Stimulated activated naive CD4-positive, alpha-beta T cell treated with Interleukin-2 at 50 U/mL for 16 hours (primary cell): ENCODE measurements at places on chromosomes 7 and 10.

- no peak for DNase-seq
Observed at GRCh38 chr7:116229366-116229765, 19.0 kb downstream of the TES start.

DNA sequence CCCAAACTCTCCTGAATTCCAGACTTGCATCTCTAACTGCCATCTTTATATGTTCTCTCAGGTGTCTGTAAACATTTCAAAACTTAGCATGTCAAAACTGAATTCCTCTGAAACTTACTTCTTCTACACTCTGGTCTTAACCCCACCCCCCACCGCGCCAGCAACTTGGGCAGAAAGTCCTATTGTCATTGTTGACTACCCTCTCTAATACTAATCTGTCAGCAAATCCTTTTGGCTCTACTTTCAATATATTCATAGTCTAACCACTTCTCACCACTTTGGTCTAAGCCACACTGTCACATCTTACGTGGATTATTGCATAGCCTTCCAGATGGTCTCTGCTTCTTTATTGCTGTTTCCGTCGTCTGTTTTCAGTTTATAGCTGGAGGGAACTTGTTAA is 86.6 kb downstream of the AHCYL2 start:
- DNase-seq = no peak

GRCh38 chr7:17342756-17343155 is 44.3 kb downstream of the AHR start:
- DNase-seq = no peak

- DNase-seq = no peak
Observed at GRCh38 chr7:5430612-5430947, 6.9 kb upstream of the TNRC18 start.

DNA sequence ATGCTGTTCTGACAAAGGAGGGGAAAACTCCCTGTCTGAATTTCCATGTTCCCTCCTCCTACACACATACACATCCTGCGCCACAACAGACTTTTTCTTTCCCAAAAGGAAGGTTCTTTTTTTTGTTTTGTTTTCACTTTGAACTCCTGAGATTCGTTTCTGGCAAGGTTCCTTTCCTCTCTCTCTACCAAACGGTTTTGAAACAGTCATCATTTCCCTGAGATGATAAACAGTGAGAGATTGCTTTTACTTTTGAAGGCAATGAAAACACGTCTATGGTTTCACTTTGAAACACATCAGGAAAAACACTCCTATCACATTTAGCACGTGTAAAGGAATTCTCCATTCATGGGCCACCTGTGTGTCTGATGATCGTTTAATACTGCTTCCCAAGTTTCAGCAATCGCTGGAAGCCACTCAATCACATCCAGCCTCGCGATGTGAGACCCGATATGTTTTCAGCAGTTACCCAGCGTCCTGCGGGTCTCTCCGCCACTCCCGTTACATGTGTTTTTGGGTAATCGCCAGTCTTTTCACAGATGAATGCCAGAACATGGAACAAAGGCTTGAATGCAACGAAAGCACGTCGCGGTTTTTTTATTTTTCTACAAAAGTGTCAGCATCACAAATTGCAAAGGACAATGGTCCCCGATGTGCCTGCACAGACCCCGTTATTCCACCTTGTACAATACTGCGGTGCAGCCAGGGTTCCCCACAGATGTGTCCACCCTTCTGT is 62.8 kb upstream of the CUX1 start:
- no peak for DNase-seq

- no peak for DNase-seq
Observed at GRCh38 chr7:36668080-36668479, 56.2 kb downstream of the AOAH start.

- no peak for DNase-seq
Observed at GRCh38 chr10:75779276-75779675, 347.9 kb downstream of the LRMDA start.

DNA sequence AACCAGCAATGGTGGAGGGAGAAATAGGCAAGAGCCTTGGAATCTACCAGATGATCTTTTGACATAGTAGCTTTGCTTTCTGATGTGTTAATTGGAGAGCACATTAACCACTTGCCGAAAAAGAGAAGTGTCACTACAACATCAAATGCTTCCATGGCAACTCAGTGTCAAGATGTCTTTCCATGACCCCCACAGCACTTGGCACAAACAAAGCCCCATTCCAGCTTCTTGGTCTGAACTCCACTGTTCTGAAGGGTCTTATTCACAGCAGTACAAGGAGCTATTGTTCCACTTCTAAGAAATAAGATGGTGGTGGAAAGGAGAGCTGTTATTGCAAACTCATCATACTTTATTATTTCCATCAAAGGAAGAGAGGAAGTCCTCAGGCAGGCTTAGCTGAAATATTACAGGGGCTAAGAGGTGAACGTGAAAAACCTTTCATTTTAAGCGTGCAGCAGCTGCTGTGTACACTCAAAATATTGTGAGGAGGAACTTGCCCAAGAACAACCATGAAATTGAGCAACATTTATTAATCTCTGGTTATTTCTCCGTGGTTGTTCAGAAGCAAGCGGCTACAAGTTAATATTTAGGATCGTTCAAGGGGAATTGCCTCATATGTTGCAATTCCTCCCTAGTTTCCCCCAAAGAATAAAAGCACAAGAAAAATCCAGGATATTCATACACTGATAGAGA is 354.8 kb upstream of the CELF2 start:
- no peak for DNase-seq

- no peak for DNase-seq
Observed at GRCh38 chr7:94324380-94325121, 70.1 kb upstream of the COL1A2 start.

DNA sequence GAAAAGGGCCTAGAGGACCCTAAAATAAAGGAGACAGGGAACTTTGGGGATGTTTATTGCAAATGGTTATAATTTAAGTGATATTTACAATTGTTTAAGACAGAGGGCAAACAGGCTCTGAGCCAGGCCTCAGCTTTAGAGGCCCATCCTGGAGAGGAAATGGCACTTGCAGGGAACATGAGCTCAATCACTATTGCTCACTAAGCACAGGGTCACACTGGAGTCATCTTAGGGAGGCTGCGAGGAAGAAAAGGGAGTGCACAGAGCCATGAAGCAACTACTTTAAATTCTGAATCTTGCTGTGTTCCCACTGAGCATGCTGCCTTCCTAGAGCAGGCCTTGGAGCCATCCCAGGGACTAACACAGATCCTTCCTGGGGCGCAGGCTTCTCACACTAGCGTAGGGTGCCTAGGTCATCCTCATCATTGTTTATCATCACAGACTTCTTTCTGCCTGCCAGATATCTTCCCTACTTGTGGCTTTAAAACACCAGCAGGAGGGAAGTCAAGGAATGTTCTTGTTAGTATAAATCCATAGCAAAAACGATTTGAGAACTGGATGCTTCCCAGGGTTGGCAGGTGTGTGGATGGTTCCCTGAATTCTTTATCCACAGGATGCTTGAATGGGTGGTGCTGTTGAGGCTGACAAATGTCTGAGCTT is 12.7 kb upstream of the DNAJB12 start:
- DNase-seq = no peak

GRCh38 chr7:39971924-39972323 is 21.9 kb downstream of the CDK13 start:
- no peak for DNase-seq

DNA sequence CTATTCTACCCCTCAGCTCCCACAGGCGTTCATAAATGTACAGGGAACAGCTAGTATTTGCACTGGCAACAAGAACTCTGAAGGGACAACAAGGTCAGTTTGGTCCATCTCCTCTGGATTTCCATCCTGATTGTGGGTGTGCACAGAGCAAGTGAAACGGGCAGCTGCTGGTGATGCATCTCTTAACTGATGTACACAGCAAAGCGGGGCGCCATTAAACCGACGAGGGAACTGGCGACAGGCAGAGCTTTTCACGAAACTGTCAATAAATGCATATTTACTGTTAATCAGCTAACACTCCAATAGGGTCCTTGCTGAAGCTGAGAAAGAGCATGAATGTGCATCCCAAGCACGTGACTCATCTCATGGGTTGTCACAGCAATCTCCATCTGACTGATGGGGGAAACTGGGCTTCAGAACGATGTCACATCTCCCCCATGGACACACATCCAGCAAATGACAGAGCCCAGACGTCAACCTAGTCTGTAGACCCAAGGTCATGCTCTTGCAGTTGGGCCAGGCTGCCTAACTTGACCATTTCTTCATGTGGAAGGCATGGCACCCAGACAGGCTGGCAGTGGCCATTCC is 54.2 kb downstream of the FAM53B start:
- DNase-seq = no peak

GRCh38 chr7:33091111-33091531 is 18.1 kb downstream of the RP9 start:
- DNase-seq = no peak

- DNase-seq = no peak
Observed at GRCh38 chr10:103835096-103836050, 20.0 kb downstream of the SH3PXD2A start.

- DNase-seq = no peak
Observed at GRCh38 chr7:141218941-141219340, 145.1 kb downstream of the TMEM178B start.

DNA sequence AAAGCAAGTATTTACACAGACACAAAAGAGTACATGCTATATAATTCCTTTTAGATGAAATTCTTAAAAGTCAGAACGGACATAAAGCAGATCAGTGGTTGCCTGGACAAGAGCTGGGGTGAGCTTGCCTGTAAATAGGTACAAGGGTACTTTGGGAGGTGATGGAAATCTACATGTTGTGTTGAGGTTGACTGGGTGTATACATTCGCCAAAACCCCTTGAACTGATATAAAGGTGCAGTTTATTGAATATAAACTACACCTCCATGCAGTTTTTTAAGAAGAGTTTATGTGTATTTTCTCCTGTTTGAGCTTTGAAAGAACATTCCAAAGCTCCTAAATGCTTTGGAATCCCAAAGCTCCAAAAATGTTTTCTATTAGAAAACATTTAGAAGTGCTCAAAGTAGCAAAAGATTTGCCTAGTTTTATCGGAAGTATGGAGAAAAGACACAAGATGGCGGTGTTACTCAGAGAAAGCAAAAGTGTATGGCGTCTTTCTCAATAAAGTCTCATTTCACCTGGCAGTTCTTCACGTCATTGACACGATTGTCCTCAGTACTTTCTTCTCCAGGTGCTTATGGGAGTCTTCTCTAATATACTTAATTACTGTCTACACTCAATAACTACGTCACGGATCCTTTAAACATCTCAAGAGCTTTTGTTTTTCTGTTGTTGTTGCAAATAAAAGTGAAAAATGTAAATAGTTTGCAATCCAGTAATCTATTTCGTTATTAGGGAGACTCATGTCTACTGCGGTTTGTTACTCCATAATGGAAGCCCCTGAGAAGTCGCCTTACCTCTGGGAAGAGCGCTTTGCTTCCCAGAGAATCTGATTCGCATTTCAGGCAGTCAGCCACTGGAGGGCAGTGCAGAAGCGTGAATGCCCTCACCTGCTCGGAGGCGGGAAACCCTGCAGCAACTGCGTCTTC is 14.7 kb upstream of the SEC61G start:
- peak; percentile 43 for DNase-seq

DNA sequence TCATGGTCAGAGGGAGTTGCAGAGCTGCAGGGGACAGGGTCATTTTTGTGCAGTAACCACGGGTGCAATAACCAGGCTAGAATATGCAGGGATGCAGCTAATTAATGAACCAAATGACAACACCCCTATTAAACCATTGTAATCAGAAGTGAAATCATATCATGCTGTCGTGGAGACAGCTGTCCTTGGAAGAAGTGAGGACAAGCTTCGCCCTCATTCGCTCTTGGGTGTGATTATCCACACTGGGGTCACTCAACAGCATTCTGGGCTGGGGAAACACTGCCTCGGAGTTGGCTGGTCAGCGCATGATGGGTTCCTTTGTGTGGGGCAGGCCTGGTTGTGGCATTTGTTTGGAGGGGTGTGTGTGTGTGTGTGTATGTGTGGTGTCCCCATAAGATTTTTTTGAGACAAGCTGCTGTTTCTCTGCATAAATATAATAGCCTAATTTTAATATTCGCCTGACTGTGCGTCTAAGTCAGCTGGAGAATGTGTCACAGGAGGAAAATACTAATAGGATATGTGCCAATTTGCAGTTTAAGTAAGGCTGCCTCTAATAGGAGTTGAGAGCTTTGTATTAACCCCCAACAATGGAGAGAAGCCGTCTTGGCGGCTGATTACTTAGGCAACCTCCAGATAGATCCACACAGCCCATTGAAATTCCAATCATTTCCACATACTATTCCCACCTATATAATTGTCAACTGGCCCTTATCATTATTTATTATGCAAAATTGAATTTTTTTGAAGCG is 149.4 kb downstream of the DNAJB6 start:
- no peak for DNase-seq
